Endodermal cell (in vitro differentiated cells): ENCODE measurements at places on chromosomes 6 and 20. TPM values are rescaled to one million over a fixed set of nuclear protein-coding genes. Genes with fewer than 3 reads are reported as not detected.

IMPG1 gene
- not detected in 2 replicates for total RNA-seq

RIPOR2 gene
- total RNA-seq, result 8.9 and 9.3 TPM in 2 replicates

DPPA5 gene
- not detected in 2 replicates for total RNA-seq

FOXO3 gene
- total RNA-seq, result 20.3 and 21.6 TPM in 2 replicates

CST5 gene
- total RNA-seq, result not detected in 2 replicates

CCN6 gene
- total RNA-seq, result not detected in 2 replicates

ANKRD6 gene
- total RNA-seq, result 110 to 118 TPM (median 116 TPM) in 3 replicates

FOXF2 gene
- total RNA-seq, result 0.11 and 0.14 TPM in 2 replicates

PROKR2 gene
- total RNA-seq, result not detected in 3 replicates

COQ3 gene
- 8.7 and 10.5 TPM in 2 replicates for total RNA-seq

RGS17 gene
- total RNA-seq, result 1.7 and 2.3 TPM in 2 replicates

PI16 gene
- not detected in 2 replicates for total RNA-seq

ACTR5 gene
- total RNA-seq, result 6.7 to 9.7 TPM (median 7.9 TPM) in 3 replicates

ZSCAN31 gene
- total RNA-seq, result 1.7 to 4.9 TPM (median 4.2 TPM) in 3 replicates

LY6G6D gene
- not detected in 3 replicates for total RNA-seq

KCNB1 gene
- 0.46 to 2.5 TPM (median 0.93 TPM) in 3 replicates for total RNA-seq

FAM110A gene
- 16.0 to 22.9 TPM (median 16.9 TPM) in 3 replicates for total RNA-seq

PPARD gene
- 9.2 to 13.7 TPM (median 11.5 TPM) in 3 replicates for total RNA-seq

ADGRG6 gene
- 26.8 to 32.9 TPM (median 28.8 TPM) in 3 replicates for total RNA-seq

C6orf15 gene
- total RNA-seq, result not detected in 2 replicates

CFAP206 gene
- 0.29 to 0.67 TPM (median 0.31 TPM) in 3 replicates for total RNA-seq

ECT2L gene
- total RNA-seq, result not detected in 3 replicates

PPP1R3G gene
- total RNA-seq, result 2.7 TPM in 1 of 3 replicates, not detected in the others

BEND6 gene
- total RNA-seq, result 0.57 and 0.86 TPM in 2 replicates

AURKA gene
- total RNA-seq, result 61.9 to 88.7 TPM (median 85.9 TPM) in 3 replicates

ZKSCAN4 gene
- 8.2 to 10.2 TPM (median 9.5 TPM) in 3 replicates for total RNA-seq

PBOV1 gene
- total RNA-seq, result not detected in 2 replicates

FILIP1 gene
- 0.35 to 0.72 TPM (median 0.70 TPM) in 3 replicates for total RNA-seq

KCNK15 gene
- total RNA-seq, result 0.15 and 0.18 TPM in 2 replicates

MAS1 gene
- total RNA-seq, result 0.04 TPM in 1 of 3 replicates, not detected in the others

GJA10 gene
- not detected in 3 replicates for total RNA-seq

CST4 gene
- total RNA-seq, result 0.95 and 2.0 TPM in 2 replicates

LHFPL5 gene
- not detected in 2 replicates for total RNA-seq

XKR7 gene
- total RNA-seq, result 2.9 to 4.6 TPM (median 3.1 TPM) in 3 replicates

TRMT6 gene
- total RNA-seq, result 7.1 to 19.7 TPM (median 19.1 TPM) in 3 replicates

ZNF334 gene
- 20.6 to 31.8 TPM (median 31.7 TPM) in 3 replicates for total RNA-seq

HLA-G gene
- total RNA-seq, result 0.72 and 1.1 TPM in 2 replicates

BPIFA3 gene
- total RNA-seq, result not detected in 2 replicates

SIGLEC1 gene
- not detected in 2 replicates for total RNA-seq

IP6K3 gene
- total RNA-seq, result not detected in 3 replicates

MOG gene
- not detected in 3 replicates for total RNA-seq

CAP2 gene
- total RNA-seq, result 32.7 to 47.9 TPM (median 35.9 TPM) in 3 replicates
